ENCODE measurements at places on chromosomes 11 and 22.

- no peak for DNase-seq
These were observed 2392.8 kb upstream of the RAG2 start for GRCh38 chr11:38990841-38991240.

DNA sequence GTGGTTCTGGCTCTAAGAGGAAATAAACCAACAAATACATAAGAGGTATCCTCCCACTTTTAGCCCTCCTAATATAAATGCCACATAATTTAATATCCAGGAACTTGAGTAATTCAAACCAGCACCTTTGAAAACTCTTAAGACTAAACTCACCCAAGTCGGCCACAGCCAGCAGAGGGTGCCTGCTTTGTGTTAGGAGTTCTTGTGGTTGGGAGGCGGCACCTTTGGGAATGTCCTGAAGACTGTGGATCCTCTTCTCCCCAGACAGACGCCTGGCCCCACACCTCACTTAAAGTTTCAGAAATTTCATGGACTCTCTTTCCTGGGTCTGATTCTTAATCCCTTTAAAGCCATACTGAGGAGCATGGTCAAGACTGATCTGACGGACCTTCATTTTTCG, 169.0 kb downstream of the TBC1D22A start:
- DNase-seq = no peak

DNA sequence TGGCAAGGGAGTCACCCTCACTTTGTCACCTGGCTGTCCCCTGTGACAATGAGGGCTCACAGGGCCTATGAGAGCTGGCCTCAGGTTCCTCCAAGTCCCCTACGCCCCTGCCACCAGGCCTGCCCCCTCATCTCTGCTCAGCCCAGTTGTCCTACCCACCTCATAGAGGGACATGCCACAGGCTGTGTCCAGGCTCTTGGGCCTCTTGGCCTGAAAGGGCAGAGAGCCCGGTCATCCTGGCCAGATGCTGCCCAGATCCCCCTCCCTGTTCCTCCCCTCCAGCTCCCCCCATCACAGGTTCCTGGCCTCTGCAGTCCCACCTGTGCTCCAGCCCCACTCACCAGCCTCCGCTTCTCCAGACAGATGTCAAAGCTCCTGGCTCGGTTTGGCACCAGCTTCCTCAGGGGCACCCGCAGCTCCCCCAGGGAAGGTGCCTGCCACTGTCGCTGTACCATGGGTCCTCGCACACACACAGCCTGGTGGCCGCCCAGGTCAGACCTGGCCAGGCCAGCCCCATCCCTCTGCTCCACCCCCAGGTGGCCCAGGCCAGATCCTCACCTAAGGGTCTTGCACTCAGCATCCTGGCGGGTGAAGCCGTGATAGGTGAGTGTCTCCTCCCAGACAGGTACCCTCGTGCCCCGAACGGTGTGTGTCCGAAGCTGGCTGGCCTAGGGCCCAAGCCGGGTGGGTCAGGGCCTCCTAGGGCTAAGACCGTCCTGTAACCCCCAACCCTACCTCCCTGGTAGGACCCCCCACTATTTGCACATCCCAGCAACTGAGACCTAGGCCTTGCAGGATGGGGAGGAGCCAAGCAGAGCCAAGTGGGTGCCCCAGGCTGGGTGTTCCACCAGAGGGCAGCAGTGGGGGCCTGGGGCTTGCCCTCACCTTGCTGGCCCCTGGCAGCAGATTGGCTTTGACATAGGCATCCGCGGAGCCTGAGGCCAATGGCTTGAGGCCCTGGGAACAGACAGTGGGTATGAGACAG, 8.3 kb downstream of the NDUFV1 start:
- DNase-seq = no peak

- DNase-seq = no peak
These were observed 57.5 kb upstream of the PLET1 start for GRCh38 chr11:112318184-112318591.

DNA sequence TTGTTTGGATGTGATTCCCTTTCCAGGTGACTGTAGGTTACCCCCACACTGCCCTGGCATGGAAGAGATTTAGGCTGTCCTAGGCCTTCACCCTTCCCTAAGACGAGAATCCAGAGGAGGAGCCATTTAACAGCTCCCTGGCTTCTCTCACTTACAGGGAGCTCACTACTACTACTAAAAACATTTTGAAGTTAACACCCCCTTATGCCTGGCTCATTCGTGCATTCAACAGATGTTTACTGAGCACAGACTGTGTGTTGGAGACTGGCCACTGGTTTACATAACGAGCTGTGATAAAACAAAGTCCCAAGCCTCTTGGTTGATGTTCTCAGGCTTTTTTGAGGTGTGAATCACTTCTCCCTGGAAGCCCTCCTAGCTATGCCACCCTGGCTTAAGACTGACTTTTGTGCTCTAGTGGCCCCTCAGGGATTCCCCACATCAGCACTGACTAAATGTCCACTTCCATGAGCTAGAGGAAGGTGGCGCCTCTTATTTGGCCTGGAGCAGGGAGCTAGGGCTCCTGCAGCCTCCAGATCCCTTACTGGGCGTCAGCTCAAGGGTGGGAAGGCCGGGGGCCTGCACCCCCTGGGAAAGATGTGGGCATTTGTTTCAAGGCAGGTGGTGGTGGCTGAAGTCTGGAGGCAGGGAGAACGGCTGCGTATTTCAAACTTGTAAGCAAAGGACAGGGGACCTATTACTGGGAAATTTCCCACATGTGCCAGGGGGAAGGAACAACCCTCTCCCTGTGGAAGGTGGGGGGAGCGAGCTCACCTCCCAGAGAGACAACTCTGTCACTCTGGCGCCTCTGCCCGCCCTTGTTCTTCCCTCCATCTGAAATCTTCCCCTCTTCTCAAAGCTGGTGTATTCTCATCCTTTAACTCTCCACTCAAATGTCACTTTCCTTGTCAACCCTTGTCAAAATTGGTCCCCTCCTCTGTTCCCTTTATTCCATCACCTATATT, 19.4 kb upstream of the MALAT1 start:
- DNase-seq = no peak

DNA sequence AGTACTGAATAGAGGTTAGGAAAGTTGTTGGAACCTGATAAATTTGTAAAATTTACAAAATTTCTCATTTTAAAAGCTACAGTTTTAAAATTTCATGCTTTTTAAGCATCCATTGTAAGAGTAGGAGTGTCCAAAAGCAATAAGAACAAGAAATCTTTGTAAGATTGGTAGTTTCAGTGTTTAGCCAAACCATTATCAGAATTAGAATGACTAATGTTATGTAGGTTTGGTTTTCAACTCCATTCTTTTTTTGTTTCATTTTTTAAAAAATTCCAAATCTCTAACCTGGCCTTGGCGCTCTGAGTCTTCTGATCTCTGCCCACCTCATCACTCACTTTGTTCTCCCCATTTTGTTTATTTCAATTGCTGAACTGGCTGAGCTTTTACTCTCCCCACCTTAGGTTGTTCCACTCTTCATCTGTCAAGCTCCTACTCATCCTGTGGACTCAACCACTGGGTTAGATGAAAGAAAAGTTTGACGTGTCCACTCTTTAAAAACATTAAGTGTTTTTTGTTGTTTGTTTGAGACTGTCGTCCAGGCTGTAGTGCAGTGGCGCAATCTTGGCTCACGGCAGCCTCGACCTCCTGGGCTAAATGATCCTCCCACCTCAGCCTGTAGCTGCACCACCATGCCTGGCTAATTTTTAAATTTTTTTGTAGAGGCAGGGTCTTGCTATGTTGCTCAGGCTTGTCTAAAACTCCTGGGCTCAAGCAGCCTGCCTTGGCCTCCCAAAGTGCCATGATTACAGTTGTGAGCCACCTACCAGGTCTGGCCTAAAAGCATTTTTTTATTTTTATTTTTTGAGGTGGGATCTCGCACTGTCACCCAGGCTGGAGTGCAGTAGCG, 14.0 kb downstream of the EP300 start:
- DNase-seq = no peak

DNA sequence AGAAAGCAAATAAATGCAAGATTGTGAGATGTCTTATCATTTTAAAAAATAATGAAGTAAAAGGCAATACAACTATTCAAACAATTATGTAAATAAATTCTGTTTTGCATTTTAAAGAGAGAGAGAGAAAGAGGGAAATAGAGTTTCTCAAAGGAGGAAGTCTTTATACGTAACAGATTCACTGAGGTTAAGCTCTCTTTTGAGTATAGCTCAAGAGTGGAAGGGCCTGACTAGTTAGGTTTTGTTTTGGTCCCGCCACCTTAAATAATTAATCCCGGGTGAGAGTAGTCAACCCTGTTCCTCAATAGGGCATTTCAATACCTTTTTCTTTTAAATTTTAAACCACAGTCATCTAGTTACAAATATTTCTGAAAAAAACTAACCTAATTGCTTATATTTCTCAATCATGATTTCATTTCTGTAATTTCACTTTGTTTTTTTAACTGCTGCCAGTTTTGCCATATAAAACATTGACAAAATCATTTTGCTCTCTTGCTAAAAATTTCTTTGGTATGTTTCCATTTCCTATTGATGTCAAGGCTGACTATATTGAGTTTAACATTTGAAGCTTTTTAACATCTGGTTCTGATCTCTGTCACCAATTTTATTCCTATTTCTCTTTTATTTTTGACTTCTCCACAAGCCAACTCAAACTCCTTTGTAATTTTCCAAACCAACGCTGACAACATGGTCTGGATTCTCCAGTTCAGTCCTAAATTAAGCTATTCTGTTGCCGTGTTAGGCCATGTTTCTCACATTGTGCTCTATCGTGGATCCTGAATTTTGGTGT, 10.3 kb downstream of the OR10D3 start:
- no peak for DNase-seq

DNA sequence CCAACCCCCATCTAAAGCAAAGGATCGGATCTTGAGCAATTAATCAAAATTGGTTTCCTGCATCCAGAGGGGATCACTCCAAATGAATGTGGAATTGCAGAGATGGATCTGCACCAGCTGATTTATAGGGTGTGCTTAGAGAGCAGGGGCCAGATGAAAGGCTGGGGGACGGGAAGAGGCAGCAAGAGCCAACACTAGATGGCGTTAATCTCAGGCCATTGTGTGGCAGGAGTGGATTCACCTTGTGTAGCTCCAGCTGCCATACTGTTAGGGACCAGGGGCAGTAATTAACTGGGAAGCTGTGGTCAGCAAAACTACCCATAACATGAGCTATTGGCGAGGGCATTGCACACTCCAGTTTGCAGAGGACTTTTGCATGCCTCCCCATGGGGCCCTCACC, 35.6 kb downstream of the SERPINH1 start:
- DNase-seq = no peak

DNA sequence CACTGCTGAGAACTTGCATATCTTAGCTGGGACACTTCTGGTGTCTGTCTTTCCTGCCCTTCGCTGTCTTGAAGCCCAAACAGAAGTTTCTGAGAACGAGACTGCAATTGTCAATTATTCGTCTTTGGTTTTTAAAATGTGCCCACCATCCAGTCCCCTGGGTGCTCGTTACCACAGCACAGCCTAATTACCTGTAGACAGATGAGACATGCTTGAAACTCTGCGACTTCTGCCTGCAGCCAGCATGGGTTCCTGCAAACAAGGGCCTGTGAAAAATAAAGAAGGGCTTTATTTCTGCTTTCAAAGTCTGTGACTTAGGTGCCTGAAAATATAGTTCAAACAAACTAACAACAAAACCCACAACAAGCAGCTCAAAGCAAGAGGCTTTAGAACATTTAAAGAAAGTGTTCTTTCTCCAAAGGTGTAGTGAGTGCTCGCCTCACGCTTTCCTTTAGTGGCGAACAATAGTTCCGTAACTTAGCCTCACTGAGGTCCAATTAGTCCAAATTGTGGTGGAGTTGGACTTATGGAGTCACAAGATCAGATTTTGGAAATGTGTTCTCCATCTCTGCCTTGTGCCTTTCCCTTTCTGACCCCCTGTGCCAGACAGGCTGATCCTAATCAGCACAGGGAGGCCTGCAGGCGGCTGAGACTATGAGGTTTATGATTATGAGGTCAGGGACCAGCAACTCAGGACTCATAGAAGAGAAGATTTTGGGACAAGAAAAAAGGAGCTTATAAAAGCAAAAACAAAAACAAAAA, 20.4 kb upstream of the GRAMD1B start:
- no peak for DNase-seq

DNA sequence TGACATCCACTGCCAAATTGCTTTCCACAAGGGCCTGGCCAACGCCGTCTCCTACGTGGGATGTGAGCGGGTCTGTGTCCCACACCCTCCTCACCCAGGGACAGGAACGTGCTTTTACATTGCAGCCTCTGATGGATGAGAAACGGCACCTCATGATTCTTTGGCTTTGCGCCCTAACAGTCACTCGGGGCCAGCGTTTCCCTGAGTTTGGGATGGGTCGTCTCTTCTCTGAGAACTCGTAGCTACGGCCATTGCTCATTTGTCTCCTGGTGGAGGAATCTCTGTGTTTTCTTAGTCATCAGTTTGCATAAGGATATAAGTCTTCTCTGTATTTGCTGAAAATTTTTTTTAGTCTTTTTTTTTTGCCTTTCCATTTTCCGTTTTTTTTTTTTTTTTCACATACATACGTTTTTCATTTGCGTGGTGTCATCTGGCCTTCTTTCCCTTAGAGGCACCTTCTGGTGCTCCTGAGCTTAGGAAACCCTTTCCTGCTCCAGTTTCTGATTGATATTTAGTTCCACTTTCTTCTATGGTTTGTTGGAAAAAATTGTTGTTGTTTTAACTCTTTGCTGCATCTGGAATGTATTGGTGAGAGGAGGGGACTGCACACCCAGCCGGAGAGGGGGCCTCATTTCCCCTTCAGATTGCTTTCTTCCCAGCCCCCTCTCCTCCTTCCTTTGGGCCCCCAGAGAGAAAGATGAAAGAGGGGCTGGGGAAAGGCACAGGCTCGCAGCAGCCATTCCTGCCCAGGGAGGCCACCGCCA, 12.0 kb downstream of the TNNT3 start:
- DNase-seq = no peak

- no peak for DNase-seq
These were observed 89.5 kb downstream of the TRIM44 start for GRCh38 chr11:35752115-35752514.

GRCh38 chr22:46969491-46969890, 207.0 kb downstream of the TBC1D22A start:
- DNase-seq = no peak

- DNase-seq = no peak
These were observed 161.0 kb downstream of the FCHSD2 start for GRCh38 chr11:72981080-72981479.

GRCh38 chr11:66768818-66769217, 39.8 kb upstream of the SPTBN2 start:
- no peak for DNase-seq

- DNase-seq = no peak
These were observed 40.0 kb upstream of the RTL6 start for GRCh38 chr22:44538051-44538450.

DNA sequence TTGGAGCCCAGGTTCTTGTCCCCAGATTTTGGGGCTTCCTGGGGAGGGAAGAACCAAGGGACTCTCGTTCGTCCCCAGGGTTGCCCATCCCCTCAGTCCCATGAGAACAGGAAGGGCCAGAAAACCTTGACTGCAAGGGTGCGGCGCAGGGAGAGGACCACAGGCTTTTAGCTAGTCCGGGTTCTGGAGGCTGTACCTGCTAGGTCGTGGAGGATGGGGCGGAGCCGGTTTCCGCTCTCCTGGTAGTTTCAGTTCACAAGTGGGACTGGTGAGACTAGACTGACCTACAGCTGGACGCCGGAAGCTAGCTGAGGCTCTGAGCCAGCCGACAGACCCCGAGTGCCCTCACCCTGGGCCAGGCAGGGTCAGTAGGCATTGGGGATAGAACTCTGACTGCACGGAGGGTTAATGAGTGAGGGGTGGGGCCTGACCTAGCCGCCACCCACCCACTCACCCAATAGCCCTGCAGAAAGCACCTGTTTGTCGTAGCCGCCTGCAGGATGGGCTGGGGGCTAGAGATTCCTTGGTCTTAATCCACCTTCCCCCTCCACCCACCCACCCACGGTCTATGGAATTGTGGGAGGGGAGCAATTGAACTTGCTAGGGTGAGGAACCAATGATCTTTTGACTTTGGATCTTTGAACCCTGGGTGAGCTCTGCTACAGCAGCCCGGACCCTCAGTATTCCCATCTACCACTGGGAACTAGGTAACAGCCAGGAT, 1.5 kb downstream of the MAFF start:
- DNase-seq = peak; percentile 26

All from activated naive CD4-positive, alpha-beta T cell (primary cell).